B cell (primary cell): ENCODE measurements at places on chromosomes 2 and 18.

DNA sequence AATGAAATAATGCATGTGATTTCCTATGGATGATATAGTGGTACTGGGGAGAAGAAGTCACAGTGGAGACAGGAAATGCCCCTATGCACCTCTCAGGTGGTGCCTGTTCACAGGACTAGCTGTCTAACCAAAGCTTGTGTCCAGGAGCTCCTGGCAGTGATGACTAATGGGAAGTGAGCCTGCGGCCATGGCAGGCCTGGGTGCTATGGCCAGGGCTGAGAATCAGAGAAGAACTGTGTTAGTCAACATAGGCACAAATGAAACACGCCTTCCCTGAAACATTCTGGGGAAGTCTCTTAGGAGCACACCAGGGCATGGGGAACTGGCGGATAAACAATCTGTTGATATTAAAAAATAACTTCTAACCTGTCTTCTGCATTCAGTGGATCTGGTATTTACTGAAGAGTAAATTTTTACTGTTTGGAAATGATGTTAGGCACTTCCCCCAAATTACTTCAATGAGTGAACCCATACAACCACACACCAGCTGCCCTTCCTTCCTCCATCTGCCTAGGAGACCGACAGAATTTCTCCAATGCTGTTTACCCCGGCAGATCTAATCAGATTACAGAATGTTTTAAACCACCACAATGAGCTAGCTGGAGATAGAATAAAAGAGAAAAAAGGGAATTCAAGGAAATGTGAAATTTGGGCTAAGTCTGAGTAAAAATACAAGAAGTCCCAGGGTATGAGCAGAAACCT, 67.4 kb downstream of the MEP1B start:
- DNase-seq = no peak

- no peak for DNase-seq
Measured at GRCh38 chr2:67642961-67643360, 245.8 kb downstream of the ETAA1 start.

DNA sequence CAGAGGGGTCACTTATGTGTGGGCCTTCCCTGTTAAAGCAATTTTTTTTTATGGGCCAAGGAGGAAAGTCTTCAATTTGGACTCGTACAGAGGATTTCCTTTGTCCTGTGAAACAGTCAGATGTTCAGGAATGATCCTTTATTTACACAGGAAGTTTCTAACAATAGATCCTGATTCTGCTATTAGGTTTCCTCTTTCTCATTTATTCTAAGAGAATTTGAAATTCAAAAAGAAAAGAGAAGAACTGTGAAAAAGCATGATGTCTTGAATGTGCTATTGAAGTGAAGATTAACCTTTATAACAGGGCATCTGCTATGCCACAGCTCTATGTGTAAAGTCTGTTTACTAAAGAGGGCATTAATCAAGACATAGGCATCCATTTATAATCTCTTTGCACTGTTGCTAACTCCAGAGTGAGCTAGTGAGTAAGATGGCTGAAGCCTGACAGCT, 105.3 kb upstream of the FAM98A start:
- no peak for DNase-seq

DNA sequence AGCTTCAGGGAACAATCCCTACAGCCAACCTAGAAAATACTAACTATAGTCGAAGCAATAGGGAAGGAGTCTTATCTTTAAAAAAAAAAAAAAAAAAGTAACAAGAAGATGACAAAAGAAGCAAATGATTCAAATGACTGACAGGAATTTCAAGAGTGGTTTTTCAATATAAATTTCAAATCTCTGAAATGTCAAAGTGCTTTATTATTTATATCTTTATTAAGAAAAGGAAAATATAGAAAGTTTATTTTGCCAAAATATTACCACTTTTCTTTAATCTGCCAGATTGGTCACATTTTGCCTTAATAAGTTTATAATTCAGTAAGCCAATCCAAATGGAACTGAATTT, 63.5 kb upstream of the HNRNPA3 start:
- DNase-seq = no peak

GRCh38 chr2:203492965-203493364, 42.1 kb downstream of the RAPH1 start:
- DNase-seq = no peak

DNA sequence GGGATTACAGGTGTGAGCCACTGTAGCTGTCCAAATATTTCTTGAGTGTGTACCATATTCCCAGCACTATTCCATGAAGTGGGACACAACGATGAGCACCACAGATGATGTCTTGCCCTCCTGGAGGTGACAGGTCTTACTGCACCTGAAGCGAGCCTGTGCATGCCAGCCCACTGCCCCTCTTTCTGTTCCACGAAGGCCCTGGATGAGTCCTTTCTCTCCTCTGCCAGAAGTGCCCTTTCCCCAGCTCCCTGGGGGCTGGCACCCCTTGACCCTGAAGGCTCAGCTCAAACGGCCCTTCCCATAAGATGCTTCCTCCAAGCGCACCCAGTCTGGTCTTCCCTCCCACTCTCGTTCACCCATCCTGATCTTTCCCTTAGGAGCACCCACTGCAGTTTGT, 5.5 kb downstream of the ATP6V1B1 start:
- DNase-seq = no peak

GRCh38 chr2:48414980-48415835, 114.7 kb upstream of the STON1 start:
- DNase-seq = no peak

DNA sequence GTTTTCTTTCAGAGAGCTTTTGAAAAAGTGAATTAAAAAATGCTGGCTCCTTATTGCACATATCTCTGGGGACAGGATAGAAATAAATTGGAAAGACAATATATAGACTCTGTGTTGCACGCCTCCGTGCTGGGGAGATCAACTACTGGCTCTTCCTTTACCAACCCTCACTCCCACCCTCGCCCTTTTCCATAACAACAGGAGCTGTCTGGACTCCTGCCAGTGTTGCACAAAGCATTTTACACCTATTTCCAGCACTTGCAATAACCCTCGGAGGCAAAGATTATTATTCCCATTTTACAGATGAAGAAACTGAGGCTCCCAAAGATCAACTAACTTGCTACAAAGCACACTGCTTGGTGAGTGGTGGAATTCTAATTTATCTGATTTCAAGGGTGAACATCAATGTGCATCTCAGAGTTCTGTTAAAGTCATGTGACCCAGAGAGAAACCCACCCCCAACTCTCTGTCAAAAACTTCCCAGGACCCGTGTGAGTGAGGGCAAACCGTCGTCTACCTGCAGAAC, 4.2 kb downstream of the CREG2 start:
- no peak for DNase-seq

DNA sequence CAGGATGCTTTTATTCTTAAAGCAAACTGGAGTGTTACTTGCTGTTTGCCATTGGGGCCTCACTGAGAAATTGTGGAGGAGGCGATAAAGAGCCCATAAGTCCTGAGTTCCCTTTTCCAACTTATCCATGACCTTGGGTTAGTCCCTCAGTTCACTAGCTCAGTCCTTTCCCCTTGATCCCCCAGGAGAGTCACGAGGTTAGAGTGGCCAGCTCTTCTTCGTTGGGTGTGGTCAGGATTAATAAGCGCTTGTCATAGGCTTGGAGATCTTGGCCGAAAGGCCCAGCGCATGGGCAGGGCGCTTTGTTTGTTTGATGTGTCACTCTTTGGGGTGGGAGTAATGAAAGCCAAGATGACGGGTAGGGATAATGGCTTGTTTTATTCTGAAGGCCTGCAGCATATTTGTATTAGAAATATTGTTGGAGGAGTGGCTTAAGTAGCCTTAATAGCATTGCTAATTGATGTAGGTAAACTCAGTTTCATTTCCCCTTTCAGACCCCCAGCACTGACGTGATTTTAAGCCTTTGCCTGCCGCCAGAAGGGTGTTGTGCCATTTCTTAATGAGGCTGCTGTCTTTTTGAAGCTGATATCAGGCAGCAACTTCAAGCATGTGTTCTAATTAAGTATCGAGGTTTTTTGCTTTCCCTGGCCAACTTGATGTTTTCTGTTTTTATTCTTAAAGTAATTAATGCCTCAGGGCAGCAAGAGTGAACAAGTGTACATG, 15.7 kb downstream of the GRHL1 start:
- peak; percentile 74 for DNase-seq

DNA sequence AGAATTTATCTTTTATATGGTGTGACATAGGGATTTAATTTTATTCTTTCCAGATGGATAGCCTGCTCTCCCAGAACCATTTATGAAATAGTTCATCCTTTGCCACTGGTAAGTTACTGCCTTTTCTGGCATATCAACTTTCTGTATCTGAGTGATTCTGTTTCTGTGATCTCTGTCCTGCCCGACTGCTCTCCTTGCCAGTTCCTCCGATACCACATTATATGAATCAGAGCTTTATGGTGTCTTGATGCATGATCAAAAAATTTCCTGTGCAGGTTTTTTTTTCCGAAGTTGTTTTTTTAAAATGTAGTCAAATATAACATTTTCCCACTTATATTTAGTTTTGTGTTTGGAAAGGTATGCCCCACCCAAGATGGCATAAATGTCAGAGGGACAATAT, 242.5 kb downstream of the CYP26B1 start:
- DNase-seq = no peak

GRCh38 chr2:112256654-112257053, 1.8 kb upstream of the ZC3H8 start:
- DNase-seq = no peak

DNA sequence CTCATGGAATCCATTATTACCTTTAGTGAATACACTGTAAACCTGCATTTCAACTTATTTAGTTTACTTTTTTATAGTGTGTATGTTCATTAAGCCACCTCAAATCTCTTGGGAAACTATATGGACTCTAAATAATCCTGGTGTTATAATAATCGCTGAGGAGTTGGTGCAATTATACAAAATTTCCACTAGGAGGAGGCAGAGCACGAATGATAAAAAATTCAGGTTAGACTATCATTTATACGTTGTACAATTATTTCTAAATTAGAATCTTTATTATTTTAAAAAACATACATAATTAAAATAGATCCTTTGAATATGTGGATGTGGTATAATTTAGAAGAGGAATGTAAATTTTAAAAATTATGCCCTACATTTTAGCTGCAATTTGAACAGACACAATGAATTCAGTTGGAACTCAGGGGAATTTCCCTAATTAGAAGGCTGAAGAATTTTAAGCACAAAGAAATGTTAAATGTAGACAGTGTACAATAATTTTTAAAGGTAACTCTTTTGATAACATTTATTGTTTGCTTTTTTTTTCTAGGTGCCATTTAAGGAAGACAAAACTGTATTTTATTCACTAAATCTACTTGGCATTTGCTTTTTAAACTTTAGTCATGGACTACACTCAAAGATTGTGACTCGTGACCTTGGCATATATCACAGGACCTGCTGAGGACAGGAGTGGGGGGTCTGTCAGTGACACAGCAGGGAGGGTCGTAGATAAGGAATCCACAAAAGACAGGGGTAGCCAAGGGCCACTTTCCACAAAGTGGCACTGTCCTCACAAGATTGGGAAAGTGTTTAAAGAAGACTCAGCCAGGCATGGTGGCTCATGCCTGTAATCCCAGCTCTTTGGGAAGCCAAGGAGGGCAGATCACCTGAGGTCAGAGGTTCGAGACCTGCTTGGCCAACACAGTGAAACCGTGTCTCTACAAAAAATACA, 45.5 kb downstream of the RAB12 start:
- DNase-seq = peak; percentile 52
